ENCODE measurements at places on chromosomes 7 and 10.

DNA sequence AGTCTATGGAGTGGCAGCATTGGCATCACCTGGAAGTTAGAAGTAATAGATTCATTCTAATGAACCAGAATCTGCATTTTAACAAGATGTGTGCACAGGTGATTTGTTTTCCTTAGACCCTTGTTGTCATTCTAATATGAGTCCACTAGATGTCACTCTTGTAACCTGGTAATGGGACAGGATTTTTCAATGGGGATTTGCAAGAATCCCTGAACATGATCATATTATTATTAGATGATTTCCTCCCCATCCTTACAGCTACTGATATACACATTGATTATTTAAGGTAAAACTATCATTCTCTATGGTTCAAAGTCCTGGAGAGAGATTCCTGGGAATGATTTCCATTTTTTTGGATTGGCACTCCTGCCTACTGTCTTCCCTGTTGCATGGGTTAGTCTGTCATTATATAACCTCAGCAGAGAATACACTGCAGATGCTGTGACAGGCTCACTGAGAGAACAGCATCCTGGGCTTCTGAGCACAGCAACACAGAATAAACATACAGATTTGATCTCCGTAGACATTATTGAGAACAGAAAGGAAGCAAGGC lies 194.9 kb downstream of the SUGCT start:
- no peak for DNase-seq

GRCh38 chr7:122315507-122316466 lies 11.2 kb upstream of the FEZF1 start:
- DNase-seq: no peak

- no peak for DNase-seq
Observed at GRCh38 chr10:51000976-51001375, 73.3 kb upstream of the PRKG1 start.

DNA sequence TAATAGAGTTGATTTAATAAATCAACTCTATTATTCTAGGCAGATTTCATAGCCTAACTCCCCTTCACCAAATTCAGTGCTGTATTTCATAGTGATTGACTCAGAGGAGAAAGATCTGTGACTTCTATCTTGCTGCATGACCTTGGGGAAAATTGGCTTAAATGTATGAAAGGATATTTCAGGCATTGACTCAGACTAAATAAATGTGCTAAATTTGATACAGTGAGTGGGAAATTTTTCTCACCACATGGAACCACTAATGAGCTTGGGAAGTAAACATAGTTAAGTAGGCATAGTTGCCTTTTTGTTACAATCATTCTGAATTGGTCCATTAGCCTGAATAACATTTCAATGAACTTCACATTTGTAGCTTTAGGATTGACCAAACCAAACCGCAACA lies 89.0 kb upstream of the PRPS1L1 start:
- DNase-seq: no peak

DNA sequence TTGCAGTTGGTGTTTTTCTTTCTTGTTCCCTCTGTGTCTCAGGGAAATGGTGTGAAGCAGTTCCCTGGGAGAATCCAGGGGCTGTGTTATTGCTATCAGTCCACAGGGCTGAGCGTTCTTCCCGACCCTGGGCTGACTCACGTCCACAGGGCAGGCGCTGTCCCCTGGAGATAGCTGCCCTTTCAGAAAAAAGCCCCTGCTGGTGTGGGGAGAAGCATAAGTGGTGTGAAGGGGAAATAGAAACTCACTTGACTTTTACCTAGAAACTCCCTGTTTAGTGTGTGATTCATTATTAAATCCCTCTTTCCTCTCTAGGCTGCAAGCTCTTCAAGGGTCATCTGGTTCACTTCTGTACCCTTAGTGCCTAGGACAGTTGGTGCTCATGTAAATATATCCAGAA lies 63.3 kb upstream of the SMNDC1 start:
- DNase-seq: peak; percentile 17

DNA sequence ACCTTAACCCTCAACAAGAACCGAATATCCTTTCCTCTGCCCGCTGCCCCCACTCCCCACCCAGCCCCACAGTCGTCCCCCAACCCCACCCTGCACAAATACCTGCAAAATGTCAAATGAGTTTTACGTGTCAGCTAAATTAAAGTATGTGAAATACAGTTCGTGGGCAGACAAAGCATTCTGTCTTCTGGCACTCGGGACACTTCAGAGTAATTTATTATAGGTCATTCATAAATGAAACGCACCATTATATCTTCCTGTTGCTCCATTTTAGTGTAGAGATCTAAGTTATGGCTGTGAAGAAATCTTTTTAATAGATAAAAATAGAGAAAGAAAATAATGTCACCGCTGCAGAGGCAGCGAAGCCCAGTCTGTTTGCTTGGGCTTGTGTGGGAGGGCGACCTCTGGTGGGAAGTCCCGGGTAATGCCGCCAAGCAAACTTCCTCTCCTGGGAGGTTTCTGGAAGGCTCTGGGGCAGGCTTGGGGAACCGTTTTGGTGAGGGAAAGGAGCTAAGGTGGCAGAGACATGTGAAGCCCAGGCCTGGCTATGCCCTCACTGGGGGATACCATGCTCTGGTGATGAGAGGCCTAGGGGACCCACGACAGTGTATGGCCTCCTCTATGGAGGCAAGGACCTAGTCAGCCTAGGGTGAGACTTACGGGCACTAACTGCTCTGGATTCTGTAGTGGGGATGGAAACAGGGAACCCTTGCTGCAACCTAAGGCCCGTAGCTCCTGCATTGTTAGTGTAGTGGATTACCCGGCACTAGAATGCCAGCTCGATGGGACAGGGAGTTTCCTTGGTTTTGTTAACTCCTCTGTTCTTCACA lies 604.9 kb downstream of the LRMDA start:
- DNase-seq: peak; percentile 88

DNA sequence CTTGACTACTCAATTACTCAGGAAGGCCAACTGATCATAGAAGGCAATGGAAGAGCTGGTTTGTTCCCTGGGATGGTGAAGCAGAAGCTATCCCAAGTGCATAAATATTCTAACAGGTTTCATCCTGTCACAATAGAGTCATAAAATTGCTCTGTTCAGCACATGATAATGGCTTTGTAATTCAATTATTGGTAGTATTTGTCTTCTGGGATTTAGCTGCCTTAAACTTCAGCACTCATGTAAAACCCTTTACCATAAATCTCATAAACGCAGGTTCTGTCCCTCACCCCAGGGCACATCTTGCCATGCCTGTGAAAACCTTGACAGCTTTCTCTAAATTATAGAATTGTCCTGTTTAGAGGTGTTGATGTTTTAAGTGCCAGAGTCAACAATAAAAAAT lies 417.6 kb downstream of the SORCS1 start:
- no peak for DNase-seq

GRCh38 chr7:137462847-137463246 lies 119.3 kb upstream of the PTN start:
- no peak for DNase-seq

DNA sequence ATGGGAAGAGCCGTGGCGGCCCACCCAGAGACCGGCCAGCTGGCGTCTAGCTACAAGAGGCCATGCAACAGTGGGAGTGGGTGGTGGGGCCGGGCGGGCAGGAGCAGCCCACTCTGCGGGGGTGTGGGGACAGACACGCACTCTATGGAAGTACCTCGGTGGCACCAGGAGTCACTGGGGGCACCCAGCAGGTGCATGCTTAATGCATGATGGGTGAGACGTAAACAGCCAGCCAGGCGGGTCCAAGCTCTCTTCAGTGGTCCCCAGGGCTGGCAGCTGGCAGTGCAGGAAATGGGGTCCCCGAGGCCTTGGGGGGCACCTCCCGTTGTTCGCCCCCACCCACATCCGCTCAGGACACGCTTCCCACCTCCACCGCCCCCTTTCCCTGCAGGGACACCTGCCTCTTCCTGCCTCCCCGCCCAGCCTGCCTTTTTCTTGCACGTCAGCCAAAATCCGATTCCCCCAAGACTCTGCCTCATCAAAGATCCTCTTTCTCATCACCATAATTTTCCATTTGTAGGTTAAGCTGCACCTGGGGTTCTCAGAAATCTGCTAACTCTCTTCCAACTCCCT lies 22.6 kb upstream of the PSMG3 start:
- DNase-seq: no peak

- peak; percentile 72 for DNase-seq
Observed at GRCh38 chr7:79454361-79454960, 994 bp upstream of the MAGI2 start.
